ENCODE measurements at places on chromosomes 2 and 18.

GRCh38 chr18:75158465-75159237, 50.3 kb downstream of the PTGR3 start:
- DNase-seq = no peak

GRCh38 chr2:71602581-71602980, 149.2 kb downstream of the DYSF start:
- DNase-seq = no peak

DNA sequence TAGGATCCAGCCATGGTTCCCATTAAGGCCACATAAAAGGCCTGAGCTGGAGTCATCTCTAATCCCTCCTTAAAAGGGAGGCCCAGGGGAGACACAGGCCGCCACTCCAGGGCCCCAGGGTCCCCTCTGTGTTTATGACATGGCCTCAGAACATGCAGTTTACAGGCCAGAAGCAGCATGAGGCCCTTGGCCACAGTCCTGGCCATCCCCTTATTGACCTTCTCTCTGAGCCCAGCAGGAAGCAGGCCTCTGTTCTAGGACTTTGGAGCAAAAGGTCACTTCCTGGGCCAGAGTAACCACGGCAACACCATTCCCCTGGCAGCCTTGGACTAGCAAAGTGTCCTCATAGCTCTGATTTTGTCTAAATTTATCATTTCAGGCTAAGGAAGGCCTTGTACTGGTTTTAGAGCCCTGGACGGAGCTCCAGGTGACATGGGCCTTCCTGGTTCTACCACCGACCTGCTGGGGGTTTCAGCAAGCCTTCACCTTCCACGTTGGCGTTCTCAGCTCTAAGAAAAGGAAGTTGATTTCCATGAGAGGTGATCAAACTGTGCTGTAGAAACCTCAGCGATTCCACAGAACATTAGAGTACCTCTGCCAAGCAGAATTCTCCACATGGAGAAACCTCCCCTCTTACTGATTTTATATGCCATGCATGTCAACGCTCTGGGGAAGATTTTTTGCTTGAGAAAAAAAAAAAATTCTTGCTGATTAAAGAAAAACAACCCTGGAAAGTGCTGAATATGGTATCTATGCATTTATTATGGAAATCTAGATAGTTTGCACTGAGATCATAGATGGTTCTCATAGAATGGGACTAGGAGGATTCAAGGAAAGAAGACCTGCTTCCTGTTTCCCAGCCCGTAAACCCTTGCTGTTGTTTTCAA, 53.7 kb downstream of the HS1BP3 start:
- DNase-seq = no peak

- no peak for DNase-seq
Observed at GRCh38 chr2:36717603-36718266, 21.2 kb downstream of the VIT start.

GRCh38 chr2:172671501-172671900, 64.1 kb upstream of the RAPGEF4 start:
- DNase-seq = no peak

DNA sequence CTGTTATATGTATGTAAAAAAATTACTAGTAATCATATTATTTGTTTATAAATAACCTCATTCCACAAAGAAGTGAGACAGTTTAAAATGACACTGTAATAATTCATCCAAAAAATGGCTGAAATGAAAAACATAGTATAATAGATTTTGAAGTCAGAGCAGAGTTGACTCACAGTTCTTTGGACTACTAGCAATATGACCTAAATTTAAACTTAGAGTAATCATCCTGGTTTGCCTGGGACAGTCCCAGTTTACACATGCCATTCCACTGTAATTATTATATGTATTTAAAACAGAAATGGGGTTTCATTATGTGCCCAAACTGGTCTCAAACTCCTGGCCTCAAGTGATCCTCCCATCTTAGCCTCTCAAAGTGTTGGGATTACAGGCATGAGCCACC, 48.3 kb downstream of the CCDC88A start:
- DNase-seq = no peak
